Esophagus squamous epithelium (tissue), 5 donors: ENCODE measurements at places on chromosomes 3 and 15.

DNA sequence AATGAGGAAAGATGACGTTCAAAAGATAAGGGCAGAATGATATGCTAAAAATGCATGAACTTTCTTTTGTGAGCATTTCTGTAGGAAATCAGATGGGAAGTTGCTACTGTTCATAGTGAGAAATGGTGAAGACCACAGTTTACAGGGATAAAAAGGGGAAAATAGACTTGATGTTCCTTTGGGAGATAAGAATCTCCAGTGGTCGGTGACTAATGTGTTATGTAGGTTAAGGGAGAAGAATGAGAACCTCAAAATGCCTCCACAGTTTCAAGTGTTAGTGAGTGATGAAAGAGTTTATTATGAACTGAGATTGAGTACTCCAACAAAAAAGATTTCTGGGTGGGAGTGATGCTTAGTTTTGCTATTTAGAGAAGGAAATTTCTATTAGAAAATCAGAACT is 247.2 kb downstream of the LSAMP start:
- no peak for DNase-seq

- no peak for DNase-seq
Measured at GRCh38 chr15:101657968-101658784, 6.0 kb upstream of the TM2D3 start.

GRCh38 chr3:183114384-183115178 is 15.3 kb upstream of the MCCC1 start:
- no peak for DNase-seq

- DNase-seq, result no peak
Measured at GRCh38 chr3:28905798-28906197, 375.1 kb upstream of the RBMS3 start.

GRCh38 chr15:68328443-68328842 is 50.9 kb downstream of the FEM1B start:
- DNase-seq, result no peak

DNA sequence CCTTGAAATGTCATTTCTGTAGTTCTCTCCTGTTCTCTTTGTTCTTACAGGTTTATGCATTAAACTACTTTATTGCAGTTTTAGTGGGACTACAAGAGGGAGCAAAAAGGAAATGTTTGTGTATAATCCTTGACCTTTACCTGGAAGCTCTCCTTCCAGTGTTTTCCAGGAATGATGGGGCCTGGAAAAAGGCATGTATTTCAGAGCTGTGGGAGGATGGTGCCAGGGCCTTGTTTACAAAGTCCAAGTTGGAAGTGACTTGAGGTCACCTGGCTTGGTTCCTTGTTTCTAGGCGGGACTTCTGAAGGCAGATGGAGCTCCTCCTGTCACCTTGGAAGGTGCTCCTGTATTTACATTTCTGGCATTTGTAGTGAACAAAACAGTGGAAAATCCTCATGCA is 15.1 kb downstream of the ACVR2B start:
- no peak for DNase-seq

- DNase-seq, result no peak
Measured at GRCh38 chr15:69762373-69763148, 309.9 kb downstream of the RPLP1 start.

DNA sequence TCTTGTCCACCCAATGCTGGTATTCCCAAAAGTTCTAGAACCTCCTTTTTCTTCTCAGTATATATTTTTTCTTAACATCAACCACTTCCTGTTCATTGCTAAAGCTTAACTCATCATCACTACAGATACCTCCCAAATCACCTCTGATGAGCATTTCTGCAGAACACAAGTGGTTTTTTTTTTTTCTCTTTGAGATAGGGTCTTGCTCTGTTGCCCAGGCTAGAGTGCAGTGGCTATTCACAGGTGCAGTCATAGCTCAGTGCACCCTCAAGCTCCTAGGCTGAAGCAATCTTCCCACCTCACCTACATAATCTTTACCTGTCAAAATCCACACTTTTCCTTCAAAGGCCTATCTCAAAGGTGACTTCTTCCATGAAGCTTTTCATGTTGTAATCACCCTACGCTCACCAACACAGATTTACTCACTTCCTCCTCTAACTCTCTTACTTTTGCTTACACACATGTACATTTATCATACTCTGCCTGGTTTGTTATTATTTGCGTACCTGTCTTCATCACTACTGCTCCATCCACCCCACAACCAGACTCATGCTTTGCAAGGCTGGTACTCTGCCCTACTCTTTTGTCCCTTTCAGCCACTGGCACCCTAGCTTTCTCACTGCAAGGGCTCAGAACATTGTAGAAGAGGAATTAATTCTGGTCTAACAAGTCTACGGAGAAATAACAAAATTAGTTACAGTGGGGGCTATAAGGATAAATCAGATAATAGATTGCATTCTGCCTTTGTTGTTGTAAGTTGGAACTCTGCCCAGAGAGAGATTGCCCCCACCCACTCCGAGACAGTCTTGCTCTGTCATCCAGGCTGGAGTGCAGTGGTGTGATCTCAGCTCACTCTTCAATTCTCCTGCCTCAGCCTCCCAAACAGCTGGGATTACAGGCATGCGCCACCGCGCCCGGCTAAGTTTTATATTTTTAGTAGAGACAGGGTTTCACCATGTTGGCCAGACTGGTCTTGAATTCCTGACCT is 27.5 kb downstream of the HERC1 start:
- DNase-seq, result no peak

DNA sequence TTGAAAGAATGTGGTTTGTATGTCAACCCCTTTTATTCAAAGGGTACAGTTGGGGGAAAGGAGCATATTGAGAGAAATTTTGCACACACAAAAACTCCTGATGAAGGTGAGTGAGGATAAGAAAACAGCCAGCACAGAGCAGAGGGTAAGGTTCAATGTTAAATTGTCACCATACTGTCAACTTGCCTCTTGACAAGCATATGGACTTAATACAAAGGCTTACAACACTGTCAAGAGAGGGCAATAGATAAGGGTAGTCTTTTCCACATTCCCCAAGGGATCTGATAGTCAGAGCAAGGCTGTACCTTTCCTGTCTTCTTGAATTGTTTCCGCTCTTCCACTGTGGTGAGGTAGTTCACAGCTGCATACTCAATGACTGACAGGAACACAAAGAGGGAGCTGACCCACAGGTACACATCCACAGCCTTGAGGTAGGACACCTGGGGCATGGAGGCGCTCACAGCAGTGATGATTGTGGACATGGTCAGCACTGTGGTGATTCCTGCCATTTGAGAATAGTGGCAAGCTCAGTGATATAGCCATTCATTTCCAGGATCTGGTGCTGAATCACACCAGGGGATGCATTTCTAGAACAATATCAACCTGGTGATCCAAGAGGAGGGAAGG is 20.4 kb upstream of the RIOX2 start:
- DNase-seq, result no peak

DNA sequence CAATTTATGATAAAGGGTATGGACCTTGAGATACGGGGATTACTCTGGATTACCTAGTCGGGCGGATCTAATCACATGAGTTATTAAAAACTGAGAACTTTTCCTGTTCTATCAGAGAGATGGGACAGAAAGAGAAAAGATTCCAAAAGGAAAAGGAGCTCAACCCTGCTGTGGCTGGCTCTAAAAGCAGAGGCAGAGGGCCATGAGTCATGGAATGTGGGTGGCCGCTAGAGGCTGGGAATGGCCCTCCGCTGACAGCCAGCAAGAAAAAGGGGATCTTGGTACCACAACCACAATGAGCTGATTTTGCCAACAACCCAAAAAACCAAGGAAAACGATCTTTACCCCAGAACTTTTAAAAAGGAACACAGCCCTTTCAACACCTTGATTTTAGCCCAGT is 210.0 kb downstream of the MAGI1 start:
- DNase-seq, result no peak

DNA sequence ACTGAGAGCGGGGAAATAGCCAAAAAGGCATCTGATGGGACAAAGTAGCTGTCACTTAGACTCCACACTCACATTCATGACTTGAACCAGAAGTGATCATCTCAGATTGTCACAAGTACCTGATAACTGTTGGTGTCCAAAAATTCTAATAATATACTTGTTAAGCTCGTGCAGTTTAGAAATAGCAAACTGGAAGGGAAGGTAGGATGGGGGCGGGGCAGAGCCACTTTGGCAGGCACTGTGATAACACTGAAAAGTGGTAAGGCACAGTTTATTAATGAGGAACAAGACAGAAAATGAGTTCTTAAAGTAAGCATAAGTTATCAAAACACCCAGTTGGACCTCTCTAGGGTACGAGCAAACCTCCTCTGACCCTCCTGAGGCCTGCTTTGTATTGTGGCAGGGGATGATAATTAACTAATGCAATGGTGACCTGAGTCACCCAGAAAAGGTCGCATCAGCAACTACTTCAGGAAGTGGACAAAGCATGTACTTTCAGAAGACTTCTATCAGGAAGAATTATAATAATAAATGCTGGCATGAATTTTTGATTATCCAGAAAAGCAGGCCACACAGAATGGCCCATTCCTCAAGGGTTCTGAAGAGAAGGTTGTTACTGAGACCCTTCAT is 54.4 kb downstream of the ADCY5 start:
- no peak for DNase-seq

DNA sequence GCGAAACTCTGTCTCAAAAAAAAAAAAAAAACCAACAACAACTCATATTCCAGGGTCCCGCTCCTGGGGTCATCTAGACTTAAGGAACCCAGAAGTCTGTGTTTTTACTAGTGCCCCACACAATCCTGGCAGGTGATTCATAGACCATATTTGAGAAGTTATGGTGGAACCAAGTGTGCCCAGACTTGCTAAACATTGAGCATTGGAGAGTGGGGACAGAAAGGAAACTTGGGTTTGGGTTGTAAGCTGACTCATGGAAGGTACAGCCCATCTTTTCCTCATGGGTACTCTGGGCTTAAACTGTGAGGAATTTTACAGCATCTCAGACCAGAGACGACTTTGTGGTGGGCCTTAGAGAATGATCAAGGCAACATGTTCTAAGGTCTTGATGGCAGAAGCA is 18.3 kb upstream of the IGF2BP2 start:
- DNase-seq, result no peak

GRCh38 chr3:58013099-58013498 is 4.9 kb downstream of the FLNB start:
- DNase-seq, result no peak
